CD4-positive, alpha-beta T cell treated with Interleukin-4 for 1 hour (primary cell): ENCODE measurements at places on chromosomes 3 and 15.

DNA sequence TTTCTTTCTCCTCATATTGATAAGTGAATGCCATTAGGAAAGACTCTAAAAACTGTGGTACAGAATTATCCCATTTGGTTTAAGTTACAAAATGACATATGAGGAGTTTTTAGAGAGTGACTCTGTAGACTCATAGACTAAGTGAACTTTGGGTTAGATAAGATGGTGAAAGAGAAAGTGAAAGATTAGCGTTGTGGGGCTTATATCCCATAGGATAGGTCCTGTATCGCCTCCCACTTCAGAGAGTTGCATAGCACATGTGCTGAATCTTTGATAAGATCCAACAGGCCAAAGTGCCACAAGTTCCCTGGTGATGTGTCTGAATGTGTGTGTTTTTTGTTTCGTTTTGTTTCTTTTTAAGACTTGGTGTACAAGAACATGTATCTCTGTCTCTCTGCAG is 666.9 kb downstream of the MECOM start:
- no peak for DNase-seq

DNA sequence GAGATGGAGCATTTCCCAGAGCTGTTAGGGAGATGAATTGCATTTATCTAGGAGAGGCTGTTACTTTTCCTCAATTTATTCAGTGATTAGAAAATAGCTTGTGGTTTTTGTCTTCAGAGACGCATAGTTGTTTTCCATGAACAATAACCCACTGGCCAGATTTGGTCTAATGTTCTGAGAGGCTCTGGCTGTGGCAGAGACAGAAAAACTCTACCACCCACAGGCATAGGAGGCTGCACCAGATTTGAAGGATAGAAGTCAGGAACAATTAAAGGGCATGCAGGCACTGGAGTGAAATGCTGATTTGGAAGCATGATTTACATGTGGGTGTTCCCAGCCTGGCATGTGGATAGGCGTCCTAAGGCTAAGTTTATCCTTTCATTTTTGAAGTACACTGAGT is 143.5 kb downstream of the NFKBIZ start:
- no peak for DNase-seq

DNA sequence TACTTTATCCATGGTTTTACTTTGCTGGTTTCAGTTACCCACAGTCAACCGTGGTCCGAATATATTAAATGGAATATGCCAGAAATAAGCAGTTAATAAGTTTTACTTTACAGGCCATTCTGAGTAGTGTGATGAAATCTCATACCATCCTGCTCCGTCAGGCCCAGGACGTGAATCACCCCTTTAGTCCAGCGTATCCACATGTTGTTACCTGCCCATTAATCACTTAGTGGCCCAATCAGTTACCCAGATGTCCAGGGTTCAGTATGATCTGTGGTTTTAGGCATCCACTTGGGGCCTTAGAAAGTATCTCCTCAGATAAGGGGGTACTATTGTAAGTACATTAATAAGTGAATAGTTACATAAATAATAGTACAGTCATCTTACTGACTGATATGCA is 88.0 kb downstream of the TTBK2 start:
- no peak for DNase-seq

- no peak for DNase-seq
Observed at GRCh38 chr3:58998476-58999117, 51.2 kb downstream of the CFAP20DC start.

DNA sequence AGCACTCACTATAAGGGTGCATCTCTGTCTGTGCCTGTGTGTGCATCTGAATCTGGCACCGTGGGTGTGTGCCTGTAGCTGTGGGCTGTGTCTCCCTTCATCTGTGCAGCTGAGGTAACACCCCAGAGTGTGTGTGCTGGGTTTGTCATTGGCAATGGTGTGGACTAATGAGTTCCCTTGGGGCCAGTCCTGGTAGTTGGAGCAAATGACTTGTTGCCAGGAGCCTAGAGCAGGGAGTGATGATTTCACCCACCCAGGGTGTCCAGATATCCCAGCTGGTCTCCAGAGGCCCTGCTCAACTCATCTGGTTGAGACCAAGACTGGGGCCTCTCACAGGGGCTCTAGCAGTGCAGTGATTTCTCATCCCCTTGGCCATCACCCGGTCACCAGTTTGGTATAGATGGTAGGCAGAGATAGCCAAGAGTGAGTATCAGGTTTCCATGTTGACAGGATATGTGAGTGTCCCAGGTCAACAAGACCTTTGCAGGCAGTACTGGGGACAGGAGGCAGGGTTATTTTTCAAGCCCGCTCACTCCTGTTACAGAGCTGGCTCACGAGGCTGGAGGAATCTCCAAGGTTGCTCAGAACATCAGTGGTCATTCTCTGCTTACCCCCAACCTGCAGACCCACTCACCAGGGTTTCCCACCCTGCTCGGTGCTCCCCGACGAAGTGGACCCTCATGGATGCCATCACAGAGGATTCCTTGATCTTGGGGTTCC is 4.1 kb upstream of the HDAC11 start:
- no peak for DNase-seq

- no peak for DNase-seq
Observed at GRCh38 chr3:173396191-173397041, 1.1 kb upstream of the NLGN1 start.

GRCh38 chr15:62914461-62915079 is 128.0 kb upstream of the TPM1 start:
- no peak for DNase-seq

GRCh38 chr15:80474224-80475215 is 70.3 kb downstream of the ARNT2 start:
- DNase-seq: no peak

- DNase-seq: no peak
Observed at GRCh38 chr3:186182850-186183249, 74.0 kb upstream of the ETV5 start.

DNA sequence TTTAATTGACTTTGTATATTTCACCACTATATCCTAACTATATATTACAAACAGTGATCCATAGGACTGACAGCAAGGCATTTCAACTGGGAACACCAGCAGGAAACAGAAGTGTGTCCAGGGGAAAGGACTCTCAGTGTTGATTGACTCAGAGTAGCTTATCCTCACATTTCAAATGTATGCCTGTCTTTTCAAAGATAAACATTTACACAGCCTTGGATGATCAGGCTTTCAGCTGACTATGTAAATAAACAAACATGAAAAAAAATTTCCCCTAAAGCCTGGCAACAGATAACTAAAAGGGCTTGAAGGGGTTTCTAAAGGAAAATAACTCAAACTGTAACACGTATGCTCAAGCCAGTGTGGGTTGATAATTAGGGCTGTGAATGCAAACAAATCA is 321.8 kb downstream of the TBC1D5 start:
- DNase-seq: no peak

DNA sequence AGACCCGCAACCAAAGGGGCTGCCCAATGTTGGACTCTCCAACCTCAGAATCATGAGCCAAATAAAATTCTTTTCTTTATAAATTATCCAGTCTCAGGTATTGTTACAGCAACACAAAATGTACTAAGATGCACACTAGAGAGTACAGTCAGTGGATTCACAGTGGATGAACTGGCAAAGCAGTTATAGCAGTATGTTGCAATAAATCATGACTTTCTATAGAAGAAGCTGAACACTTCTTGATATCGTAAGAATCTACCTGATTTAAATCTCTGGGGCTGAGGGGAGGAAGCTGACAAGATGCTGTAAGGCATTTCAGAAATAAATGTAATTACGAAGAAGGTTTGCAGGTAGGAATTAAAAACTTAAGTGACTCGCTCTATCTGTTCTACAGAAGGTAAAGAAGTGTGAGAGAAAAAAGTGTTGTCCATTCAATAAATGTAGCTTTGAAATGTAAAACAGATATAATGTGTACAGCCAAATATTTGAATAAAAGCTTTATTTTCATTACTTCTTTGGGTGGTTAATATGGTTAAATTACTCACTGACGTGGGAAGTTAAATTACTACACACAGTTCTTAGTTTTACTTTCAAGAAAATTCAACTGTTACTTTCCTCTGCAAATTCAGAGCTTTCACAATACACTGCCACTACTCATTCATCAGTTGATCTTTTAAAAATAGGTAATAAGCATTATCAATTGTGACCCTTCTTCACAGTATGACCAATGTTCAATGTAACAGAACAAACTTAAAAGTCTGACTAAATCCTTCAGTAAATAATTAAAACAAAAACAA is 439.1 kb downstream of the SHQ1 start:
- DNase-seq: no peak

GRCh38 chr3:13192471-13193213 is 119.4 kb upstream of the IQSEC1 start:
- DNase-seq: no peak

DNA sequence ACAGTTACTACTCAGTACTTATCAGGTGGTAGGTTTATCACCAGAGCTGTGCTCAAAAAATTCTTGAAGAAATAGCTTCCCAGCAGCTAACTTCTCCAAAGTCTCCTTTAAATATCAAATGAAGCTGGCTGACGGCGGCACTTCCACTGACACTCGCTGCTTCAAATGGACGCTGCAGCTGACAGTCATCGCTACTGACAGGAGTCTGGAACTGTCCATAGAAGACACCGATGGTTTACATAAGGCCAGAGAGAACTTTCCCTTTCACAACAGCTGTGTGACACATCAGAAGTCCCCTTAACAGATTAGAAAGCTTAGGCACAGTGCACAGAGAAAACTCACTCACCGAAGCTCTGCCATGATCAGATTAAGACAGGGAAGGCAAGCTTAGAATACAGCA is 270.2 kb downstream of the SHOX2 start:
- DNase-seq: no peak

DNA sequence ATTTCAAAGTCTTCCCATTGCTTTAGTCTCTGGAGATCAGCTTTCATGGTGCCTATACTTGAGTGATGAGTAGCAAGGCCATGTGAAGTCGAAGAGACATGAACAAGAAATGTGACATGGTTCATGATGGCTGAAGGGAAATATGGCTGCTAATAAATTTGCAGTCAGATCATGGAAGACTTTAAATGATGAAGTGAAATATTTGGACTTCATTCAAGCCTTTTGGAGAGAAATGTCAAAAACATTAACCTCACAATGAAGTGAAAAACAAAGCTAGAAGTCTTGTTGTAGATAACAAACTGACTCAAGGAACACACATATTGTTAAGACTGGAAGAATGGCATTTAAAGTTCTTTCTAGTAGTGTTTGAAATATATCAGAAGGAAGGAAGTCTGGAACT is 120.3 kb upstream of the CCDC54 start:
- no peak for DNase-seq

- no peak for DNase-seq
Observed at GRCh38 chr15:61227269-61227949, 1.7 kb downstream of the RORA start.

DNA sequence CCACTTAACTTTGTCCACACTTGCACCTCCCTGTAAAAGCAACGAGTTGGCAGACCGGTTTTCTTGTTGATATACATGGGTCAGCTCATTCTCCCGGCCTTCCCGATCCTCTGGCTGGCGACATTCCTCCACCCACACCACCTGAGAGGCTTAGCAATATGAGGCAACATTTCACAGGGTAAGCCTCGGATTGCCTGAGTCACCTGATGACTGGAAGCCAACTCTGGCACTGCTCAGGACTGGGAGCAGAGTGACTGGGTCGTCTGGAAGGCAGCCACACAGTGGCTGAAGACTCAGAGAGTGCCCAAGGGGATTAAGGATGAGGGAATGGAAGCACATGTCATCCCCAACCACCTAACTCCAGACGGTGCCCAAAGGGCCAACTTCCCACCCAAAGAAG is 9.8 kb downstream of the HOMER2 start:
- no peak for DNase-seq

GRCh38 chr15:79366691-79367090 is 55.8 kb downstream of the TMED3 start:
- DNase-seq: no peak

DNA sequence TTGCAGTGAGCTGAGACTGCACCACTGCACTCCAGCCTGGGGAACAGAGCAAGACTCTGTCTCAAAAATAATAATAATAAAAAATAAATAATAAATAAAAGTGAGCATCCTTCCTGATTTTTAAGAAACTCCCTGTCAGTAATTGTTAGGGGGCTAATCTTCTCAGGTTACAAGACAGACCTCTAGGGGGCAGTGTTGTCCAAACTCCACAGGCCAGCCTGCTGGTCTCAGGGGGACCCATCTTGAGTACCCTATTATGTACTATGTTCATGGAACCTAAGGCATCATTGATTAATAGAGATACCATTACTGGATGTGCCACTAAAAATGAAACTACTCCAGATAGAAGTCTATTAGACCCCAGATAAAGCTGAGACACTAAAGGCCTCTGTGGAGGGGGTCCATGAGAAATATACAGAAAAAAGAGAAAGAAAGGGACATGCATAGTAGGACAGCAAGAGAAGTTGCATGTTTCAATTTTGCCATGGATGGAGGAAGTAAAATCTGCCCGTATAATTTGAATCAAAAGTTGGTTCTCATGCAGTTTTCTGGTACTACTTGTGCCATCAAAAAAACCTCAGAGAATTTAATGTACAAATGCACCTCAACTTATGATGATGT is 85.5 kb upstream of the CDV3 start:
- peak; percentile 60 for DNase-seq

GRCh38 chr3:25365636-25366035 is 62.4 kb upstream of the RARB start:
- no peak for DNase-seq

GRCh38 chr15:49331442-49331841 is 91.6 kb upstream of the FGF7 start:
- DNase-seq: no peak

DNA sequence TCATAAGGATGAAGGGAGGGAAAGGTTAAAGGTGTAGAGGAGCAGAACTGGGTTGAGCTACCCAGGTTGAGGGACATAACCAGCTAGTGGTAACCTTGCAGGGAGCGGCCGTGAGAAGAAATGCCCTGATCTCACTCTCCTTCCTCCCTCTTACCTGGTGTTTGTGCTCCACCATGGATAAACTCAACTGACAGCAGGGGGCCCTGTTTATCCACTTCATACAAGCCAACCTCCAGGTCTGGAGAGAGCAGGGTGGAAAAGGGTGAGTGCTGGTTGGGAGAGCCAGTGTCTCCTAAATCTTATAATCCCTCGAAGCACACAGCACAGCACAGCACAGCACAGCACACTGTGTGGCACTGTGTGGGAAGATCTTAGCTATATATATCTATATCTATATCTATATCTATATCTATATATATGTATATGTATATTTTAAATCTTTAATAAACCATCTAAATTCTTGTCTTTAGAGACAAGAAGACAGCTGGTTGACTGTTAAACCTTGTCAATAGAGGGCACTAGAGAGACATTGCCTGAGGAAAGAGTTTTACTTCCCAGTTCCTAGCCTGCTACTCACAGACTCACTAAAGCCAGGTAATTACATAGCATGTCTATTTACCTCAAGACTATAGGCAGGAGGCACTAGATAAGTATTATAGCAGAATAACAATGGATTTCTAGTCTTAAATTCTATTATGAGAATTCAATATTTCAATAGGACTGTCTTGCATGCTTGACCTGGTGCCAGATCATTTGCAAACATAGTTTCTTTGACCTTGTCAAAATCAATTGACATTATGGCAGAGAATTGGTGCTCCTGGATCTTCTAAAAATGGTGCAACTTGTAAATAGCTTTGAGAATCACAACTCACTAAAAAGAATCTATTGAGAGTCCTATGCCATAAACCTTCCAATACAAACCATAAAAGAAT is 21.7 kb upstream of the FMN1 start:
- DNase-seq: peak; percentile 22
